Natural killer cell (primary cell): ENCODE measurements at places on chromosomes 4 and X. TPM values are rescaled to one million over a fixed set of nuclear protein-coding genes. Genes with fewer than 3 reads are reported as not detected.

DNA sequence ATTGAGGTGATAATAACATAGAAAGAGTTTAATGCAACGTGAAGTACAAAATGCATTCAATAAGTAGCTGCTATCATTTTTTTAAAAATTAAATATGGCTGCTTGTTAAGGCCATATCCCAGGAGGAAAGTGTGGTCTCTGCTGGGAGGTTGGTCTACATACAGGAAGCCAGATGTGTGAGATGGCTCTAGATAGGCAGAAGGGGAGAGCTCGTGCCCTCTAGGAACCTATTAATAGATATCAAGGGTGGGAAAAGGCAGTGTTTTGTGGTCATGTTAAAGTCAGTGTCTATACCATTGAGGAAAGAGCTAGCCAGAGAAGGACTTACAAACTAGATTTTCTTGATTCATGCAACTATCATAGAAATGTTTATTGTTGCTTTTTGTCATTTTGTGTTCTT lies 140.5 kb downstream of the KLHL8 start:
- peaks cover 6% of the 10 kb centered on the region for H3K36me3 ChIP-seq
- no peak overlapping the region for H3K27ac ChIP-seq
- DNase-seq = no peak
- H3K27me3 ChIP-seq = no peaks in the 10 kb centered on the region
- H3K4me3 ChIP-seq = no peak overlapping the region

DNA sequence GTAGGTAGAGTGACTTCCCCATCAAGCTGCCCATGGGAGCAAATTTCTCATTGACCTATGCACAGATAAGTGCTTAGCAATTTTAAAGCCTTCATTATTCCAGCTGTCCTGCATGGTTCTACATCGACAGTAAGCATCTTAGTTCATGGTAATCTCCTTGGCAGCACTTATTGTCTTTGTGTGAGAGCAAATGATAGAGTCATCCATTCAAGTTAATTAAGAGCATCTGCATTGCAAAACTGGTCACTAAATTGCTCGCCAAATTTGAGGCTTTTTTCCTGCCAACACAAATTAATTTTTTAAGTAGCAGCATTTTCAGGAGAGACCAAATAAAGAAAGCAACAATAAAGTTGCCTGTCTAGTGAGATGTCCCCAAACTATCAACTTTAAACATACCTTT lies 76.7 kb downstream of the SH3BGRL start:
- H3K4me1 ChIP-seq = no peaks in the 10 kb centered on the region
- no peaks in the 10 kb centered on the region for H3K27me3 ChIP-seq
- DNase-seq = no peak
- no peak overlapping the region for H3K4me3 ChIP-seq
- no peak overlapping the region for H3K27ac ChIP-seq
- peaks cover 18% of the 10 kb centered on the region for H3K36me3 ChIP-seq

Gene XK
- 0.56 TPM for total RNA-seq

DNA sequence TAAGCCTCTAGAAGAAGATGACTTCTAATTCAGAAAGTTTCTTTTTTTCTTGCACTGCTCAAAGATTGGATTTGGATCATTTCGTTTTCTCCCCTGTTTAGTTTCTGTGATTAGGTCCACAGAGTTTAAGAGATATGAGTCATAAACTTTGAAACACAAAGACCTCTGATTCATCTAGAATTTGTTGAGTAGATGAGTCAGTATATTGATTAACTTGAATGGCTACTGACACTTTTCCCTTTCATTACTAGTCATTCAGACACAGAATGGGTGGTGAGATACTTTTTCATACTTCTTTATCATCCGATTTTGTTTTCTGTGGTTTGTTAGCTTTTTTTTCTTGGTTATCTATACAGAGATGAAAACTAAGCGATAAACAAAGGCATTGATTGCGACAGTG lies 34.1 kb upstream of the AFF2 start:
- no peak for DNase-seq
- no peaks in the 10 kb centered on the region for H3K27me3 ChIP-seq
- H3K4me1 ChIP-seq = no peaks in the 10 kb centered on the region

Gene ADAM29
- not detected for total RNA-seq

DNA sequence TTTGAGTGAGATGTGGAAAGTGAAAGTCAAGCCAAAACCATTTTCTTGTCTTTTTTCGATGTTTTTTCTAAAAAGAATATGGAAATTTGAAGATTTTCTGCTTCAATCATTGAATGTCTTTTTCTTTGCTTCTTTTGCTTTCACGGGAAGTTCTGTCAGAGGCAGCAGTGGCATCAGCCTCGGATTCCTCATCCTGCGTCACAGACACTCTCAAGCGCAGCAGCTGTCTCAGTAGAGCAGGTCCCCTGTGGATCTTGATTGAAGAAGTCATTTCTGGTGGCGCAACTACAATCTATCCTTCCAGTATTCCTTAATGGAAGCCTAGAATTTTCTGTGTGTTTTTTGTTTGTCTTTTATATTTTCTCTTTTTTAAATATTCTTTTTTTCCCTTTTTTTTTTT lies 52.7 kb upstream of the NEIL3 start:
- H3K4me1 ChIP-seq = no peaks in the 10 kb centered on the region
- H3K36me3 ChIP-seq = no peaks in the 10 kb centered on the region
- DNase-seq = no peak
- H3K27me3 ChIP-seq = no peaks in the 10 kb centered on the region

Gene LPAR4
- not detected for total RNA-seq

Gene EXOC1
- total RNA-seq = 25.8 TPM

Gene INTU
- total RNA-seq = 0.16 TPM

GRCh38 chrX:3136161-3136961 lies 95.1 kb downstream of the ARSF start:
- H3K4me1 ChIP-seq = no peaks in the 10 kb centered on the region
- no peak for DNase-seq
- no peak overlapping the region for H3K4me3 ChIP-seq
- H3K27ac ChIP-seq = no peak overlapping the region
- H3K27me3 ChIP-seq = no peaks in the 10 kb centered on the region
- no peaks in the 10 kb centered on the region for H3K36me3 ChIP-seq

- no peak overlapping the region for H3K27ac ChIP-seq
- H3K4me1 ChIP-seq = no peaks in the 10 kb centered on the region
- H3K4me3 ChIP-seq = no peak overlapping the region
- H3K36me3 ChIP-seq = no peaks in the 10 kb centered on the region
- DNase-seq = no peak
- H3K27me3 ChIP-seq = no peaks in the 10 kb centered on the region
Observed at GRCh38 chr4:153922148-153922547, 133.3 kb upstream of the SFRP2 start.

Gene CT45A1
- total RNA-seq = not detected

DNA sequence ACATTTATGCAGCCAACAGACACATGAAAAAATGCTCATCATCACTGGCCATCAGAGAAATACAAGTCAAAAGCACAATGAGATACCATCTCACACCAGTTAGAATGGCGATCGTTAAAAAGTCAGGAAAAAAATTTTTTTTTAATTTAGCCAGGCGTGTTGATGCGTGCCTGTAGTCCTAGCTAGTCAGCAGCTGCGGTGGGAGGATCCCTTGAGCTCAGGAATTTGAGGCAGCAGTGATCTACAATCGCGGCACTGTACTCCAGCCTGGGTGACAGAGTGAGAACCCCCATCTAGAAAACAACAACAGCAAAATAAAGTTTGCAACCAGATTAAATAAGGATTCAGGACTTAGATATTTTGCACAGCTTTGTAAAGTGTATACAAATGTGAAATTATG lies 65.7 kb upstream of the ALG13 start:
- no peak overlapping the region for H3K27ac ChIP-seq
- DNase-seq = no peak
- no peaks in the 10 kb centered on the region for H3K4me1 ChIP-seq
- H3K36me3 ChIP-seq = no peaks in the 10 kb centered on the region
- H3K27me3 ChIP-seq = no peaks in the 10 kb centered on the region

DNA sequence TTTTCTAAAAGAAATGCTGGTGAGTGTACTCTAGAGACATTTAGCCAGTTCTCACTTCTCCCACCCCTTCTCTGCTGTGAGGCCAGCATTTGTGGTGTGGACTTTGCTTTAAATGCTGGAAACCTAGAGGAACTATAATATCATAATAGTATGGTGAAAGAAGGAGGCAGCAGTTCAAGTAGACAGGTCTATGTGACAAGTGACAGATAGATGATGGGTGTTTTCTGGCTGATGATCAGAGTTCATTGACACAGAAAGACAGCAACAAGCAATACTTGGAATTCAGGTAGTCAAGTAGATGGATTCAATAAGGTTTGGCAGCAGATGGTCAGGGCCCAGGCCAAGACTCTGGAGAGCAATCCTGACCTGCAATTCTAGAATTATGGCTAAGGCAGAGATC lies 317.5 kb downstream of the PCDH7 start:
- no peak overlapping the region for H3K27ac ChIP-seq
- no peaks in the 10 kb centered on the region for H3K27me3 ChIP-seq
- no peaks in the 10 kb centered on the region for H3K4me1 ChIP-seq

Gene PLXNB3
- total RNA-seq = 1.3 TPM

Gene APLN
- not detected for total RNA-seq

GRCh38 chrX:17854069-17854468 lies 7.0 kb downstream of the RAI2 start:
- no peak overlapping the region for H3K4me3 ChIP-seq
- DNase-seq = no peak
- H3K27me3 ChIP-seq = peaks cover 3% of the 10 kb centered on the region
- no peak overlapping the region for H3K27ac ChIP-seq

DNA sequence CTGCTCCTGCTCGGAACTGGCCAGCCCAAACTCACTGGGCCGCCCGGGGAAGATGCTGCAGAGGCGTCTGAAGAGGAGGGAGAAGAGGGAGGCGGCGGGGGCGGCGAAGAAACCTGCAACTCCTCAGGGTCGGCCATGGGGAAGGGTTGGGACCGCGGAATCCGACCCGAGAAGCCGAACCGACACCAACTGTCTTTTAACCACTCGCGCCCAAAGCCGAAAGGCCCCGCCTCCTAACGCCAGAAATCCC lies at the start of gene C4orf46:
Gene C4orf46, minus strand, starts transcription at position 223 of the 250 bp plus-strand sequence. Its CDS starts 86 bp downstream, at position 137.
- H3K27ac ChIP-seq = peak within 1 kb of the TSS; percentile 98
- H3K27me3 ChIP-seq = no peaks in the 10 kb centered on the region
- no peaks in the 10 kb centered on the region for H3K36me3 ChIP-seq
- no peak for DNase-seq

GRCh38 chrX:41273638-41274037 lies 60.3 kb upstream of the DDX3X start:
- no peak overlapping the region for H3K27ac ChIP-seq
- H3K4me1 ChIP-seq = peaks cover 18% of the 10 kb centered on the region
- H3K4me3 ChIP-seq = no peak overlapping the region
- H3K36me3 ChIP-seq = no peaks in the 10 kb centered on the region

Gene MGAT4D
- total RNA-seq = not detected

DNA sequence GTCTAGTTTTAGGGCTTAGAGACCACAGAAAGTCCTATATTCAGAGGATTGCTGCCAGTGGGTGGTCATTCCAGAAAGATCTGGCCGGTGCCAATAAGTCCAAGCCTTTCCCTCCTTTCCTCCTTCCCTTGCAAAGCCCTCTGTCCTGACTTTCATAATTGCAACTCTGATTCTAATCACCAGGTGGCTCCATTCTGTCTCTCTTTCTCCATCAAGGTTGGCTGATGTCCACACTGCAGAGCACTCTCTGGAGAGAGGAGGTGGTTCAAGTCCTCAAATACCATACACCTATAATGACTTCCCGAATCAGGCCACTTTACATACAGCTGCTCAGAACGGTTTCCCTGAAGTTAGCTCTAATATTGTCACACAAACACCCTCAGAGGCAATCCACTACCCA lies 22.4 kb upstream of the ARMCX4 start:
- no peaks in the 10 kb centered on the region for H3K4me1 ChIP-seq
- H3K27me3 ChIP-seq = no peaks in the 10 kb centered on the region
- no peak overlapping the region for H3K27ac ChIP-seq

- no peaks in the 10 kb centered on the region for H3K36me3 ChIP-seq
- no peaks in the 10 kb centered on the region for H3K27me3 ChIP-seq
- no peak for DNase-seq
- H3K4me1 ChIP-seq = no peaks in the 10 kb centered on the region
- no peak overlapping the region for H3K4me3 ChIP-seq
- no peak overlapping the region for H3K27ac ChIP-seq
Observed at GRCh38 chrX:21932292-21933002, 8.1 kb upstream of the SMS start.

Gene SPRY1
- total RNA-seq = 8.7 TPM
